ENCODE measurements at places on chromosomes 4 and X.

GRCh38 chr4:26803211-26803861 lies 57.3 kb upstream of the STIM2 start:
- no peak for DNase-seq

- DNase-seq: no peak
Measured at GRCh38 chrX:68978255-68978654, 149.4 kb downstream of the EFNB1 start.

GRCh38 chr4:125368671-125369081 lies 53.9 kb downstream of the FAT4 start:
- DNase-seq: no peak

DNA sequence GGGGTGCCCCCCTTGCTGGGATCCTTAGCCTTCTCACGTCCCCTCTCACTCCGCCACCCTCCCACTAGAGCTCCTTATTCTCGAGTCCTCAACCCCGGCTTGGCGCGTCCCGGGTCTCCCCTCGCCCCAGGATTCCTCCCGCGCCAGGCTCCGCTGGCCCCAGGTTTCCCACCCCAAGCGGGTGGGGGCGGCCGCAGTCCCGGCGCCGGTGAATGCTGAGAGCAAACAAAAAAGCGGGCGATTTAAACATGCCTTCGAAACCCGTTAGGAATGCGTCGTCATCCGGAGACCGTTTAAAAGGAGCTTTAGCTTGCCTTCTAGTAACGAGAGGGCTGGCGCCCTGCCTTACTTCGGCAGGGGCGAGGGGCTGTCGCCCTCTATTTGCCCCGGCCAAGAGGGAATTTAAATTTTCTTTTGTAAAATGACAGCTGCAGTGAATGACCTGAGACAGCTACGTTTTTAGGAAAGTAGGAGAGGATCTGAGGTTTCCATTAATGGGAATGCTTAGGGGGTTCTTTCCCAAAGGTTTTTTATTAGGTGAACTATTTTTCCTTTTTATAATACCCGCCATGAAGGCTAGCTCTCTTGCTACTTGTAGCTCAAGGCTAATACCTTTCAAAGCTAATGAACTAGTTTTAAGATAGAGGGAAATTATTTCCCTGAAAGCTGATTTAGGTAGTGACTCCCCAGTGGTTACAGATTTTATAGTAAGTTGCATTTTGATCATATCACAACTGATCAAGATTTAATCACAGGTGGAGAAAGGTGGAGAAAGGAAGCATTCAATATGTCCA lies 3.1 kb downstream of the JADE1 start:
- no peak for DNase-seq

- no peak for DNase-seq
Measured at GRCh38 chr4:169664615-169665014, 44.2 kb downstream of the CLCN3 start.

GRCh38 chr4:3662516-3662915 lies 103.7 kb upstream of the ADRA2C start:
- no peak for DNase-seq

DNA sequence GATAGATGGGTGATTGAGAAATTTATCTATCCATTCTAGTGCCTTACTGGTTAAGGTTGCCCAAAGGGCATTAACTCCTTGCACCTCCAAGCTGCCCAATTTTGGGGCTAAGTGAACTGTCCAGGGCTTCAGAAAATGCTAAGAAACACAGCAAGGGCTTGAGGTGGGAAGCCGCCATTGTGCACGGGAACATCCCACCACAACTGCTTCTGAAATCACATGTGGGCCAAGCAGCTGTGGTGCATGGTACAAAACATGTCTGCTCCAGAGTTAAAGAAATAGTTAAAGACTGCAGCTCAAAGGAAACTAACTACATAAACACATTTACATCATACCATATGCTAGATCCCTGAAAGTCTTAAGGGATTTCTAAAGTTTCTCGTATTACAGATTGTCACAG lies 144.3 kb upstream of the NDST3 start:
- DNase-seq: no peak

DNA sequence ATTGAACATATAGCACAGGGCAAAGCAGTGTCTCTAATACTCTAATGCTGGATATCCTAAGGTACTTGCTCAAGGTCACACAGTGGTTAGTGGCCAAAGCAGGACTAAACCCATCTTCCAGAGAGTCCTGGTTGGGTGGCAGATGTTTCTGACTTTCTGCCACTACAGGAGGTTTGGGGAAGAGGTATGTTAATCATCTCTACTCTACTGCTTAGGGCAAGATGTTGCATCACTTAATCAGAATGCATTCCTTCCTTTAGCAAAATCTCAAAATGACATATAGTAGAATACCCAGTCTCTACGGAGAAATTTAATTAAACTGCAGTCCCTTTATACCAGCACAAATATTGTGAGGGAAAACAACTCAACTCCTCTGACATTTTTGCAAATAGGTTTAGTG lies 190.7 kb upstream of the FAM241A start:
- DNase-seq: no peak

DNA sequence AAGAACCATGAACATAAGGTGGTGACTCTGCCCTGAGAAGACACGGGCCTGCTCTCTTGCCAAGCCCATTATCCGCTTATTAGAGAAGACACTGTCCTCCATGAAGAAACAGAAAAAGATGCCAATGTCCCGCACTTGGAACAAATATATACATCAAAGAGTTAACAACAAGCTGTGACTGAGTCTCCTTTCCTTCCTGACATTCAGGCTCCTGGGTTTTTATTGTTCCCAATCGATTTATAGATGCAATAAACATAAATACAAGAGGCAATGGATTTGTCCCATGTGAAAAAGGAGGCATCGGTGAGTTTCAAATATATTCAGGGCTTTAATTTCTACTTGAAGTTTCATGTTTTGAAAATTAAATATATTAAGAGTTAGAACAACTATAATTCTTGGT lies 169.2 kb upstream of the CPEB2 start:
- DNase-seq: no peak

DNA sequence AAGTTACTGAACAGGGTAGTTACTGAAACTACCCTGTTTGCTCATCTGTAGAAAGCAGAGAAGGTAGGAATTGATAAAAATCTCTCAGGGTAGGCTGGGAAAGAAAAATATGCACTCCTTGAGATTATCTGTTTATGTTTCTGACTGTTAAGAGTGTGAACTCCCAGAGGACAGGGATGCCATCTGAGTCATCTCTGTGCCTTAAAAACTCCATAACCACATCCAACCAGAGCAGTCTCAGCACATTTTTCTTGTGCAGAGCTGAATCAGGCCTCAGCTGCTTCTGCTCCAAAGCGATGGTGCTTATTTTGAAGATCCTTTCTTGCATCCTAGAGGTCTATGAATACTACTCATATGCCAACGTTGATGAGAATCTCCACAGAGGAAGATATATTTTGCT lies 9.9 kb downstream of the CENPVL3 start:
- DNase-seq: no peak

DNA sequence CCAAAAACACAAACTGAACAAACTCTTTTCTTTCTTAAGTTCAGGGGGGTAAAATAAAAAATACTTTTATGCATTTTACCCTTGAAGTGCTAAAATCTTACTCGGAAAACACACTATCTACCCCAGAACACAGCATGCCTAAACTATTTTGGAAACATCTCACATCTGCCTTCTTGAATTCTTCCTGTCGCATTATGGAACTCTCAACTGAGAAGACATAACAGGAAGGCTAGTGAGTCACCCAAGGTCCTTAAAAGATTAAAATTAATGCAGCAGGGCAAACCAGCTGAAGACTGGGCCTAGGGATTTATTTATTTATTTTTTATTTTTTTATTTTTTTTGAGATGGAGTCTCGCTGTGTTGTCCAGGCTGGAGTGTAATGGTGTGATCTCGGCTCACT lies 208.2 kb downstream of the APBB2 start:
- DNase-seq: no peak

DNA sequence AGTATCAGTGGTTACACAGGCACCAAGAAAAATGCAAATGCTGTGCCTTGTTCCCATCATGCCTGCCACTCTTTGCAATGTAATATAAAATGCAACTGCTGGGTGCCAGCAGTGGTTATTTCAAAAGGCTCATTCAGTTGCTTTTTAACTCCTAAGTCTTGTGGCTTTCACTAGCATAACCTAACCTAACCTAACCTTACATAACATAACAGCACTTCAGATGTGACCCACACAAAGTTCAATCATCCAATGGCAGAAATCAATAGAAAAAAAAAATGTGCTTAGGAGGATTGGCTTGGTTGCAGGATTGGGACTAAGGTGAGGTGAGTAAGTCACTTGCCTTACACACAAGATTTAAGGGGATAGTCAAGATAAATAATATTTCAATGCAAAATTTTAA lies 60.2 kb upstream of the VMA21 start:
- DNase-seq: no peak

DNA sequence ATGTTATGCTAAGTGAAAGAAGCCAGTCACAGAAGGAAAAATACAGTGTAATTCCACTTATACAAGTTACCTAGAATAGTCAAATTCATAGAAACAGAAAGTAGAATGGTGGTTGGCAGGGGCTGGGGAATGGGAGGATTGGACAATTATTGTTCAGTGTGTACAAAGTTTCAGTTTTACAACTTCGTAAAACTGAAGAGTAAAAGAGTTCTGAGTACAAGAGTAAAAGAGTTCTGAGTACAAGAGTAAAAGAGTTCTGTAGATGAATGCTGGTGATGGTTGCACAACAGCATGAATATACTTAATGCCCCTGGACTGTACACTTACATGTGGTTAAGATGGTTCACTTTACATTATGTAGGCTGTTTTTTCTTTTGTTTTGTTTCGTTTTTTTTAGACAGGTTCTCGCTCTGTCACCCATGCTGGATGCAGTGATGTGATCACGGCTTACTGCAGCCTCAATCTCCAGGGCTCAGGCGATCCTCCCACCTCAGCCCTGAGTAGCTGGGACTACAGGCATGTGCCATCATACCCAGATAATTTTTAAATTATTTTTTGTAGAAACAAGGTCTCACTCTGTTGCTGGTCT lies 230.9 kb downstream of the SOWAHB start:
- DNase-seq: no peak

DNA sequence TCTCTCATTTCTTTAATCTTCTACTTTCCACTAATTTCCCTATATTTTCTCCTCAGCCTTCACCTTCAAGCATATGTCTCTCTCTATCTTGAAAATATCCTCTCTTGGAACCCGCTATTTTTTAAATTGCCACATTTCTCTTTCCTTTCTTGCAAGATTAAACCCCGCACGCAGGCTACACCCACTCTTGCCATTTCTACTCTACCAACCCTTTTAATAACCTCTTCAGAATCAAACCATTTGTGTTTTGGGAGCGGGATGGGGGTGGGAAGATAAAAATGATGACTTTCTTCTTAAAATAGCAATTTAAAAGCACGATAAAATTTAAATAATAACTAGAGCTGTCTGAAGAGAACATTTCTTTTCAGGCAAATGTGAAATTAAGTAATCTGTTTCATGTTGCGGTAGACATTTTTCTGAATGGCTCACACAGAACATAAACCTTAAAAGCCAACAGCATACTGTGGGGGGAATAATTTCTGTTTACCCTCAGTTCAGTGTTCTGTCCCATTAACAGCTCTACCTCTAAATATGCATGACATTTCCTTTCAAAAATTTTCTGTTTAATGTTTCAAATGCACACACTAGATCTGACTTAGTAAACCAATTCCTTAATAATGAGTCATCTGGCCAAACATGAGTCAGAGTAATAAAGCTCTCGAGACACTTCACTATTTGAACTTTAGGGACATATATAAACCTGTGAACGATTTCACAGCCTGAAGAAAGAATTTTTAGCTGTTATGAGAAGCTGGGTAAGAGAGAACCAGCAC lies 20.5 kb downstream of the ARSJ start:
- no peak for DNase-seq

DNA sequence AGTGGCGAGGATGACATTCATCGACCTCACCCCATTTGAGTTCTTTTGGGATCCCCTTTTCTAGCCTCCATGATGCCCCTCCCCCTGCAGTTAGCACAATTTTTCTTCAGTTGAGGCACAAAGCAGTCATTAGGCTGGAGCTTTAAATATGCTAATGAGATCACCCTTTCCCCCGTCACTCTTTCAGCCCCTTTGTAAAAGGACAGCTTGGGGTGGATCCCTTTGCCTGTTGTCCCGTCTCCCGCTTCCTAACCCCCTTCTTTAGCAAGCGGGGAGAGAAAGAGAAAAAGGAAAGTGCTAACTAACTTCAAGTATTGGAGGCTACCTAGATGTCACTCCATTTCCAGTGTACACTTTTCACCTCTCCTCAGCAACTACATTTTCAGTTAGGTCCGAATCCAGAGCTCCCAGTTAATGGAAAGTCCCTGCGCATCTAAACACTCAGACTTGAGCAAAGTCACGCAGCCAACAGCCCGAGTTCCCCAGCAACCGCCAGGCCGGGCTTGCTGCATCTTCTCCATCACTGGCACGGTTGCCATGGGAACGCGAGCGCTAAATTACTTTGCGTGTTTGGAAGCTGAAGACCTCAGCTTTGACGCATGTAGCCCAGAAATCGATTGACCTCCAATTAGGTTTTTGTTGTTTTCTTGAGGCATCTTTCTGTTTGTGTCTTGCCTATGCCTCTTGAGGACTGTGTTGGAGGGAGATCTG lies 76.8 kb downstream of the RTL5 start:
- DNase-seq: no peak

GRCh38 chrX:152806035-152806434 lies 24.5 kb downstream of the CETN2 start:
- no peak for DNase-seq

GRCh38 chr4:185640811-185641675 lies 105.7 kb upstream of the PDLIM3 start:
- no peak for DNase-seq

- DNase-seq: no peak
Measured at GRCh38 chr4:168710353-168710946, 213.6 kb downstream of the PALLD start.

DNA sequence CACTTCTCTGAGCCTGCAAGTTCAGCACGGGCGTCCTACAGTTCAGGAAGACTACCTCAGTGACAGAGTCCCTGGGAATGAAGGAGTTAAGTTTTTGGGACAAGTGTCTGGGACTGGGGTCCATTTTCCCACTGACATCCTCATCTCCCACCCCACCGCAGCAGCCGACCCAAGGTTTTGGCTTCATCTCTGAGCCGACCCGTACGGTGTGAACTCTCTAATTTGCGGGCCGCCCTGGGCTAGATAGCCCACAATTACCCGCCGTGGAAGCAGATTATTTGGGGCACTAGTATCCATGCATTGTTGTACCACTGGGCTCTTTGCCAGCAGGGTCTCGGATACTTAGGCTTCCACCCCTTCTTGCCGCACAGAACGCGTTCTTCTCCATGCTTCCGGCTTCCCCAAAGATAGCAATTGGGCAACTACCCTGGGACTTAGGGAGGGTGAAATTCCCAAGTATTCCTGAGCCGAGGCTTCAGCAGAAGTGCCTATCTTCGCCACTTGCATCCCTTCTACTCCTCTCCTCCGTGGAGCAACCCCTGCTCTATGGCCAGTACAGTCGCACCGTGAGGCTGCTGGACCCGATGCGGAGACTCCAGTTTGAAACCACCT lies 2.4 kb downstream of the IL1RAPL2 start:
- no peak for DNase-seq

Data from stimulated activated CD8-positive, alpha-beta memory T cell treated with anti-CD3 and anti-CD28 coated beads, Interleukin-7, amount 100 ng/mL, for 1 hour (primary cell).